NB4 (cell line): ENCODE measurements at places on chromosomes 2 and 18.

- DNase-seq: no peak
Observed at GRCh38 chr2:160220026-160220425, 20.0 kb upstream of the ITGB6 start.

DNA sequence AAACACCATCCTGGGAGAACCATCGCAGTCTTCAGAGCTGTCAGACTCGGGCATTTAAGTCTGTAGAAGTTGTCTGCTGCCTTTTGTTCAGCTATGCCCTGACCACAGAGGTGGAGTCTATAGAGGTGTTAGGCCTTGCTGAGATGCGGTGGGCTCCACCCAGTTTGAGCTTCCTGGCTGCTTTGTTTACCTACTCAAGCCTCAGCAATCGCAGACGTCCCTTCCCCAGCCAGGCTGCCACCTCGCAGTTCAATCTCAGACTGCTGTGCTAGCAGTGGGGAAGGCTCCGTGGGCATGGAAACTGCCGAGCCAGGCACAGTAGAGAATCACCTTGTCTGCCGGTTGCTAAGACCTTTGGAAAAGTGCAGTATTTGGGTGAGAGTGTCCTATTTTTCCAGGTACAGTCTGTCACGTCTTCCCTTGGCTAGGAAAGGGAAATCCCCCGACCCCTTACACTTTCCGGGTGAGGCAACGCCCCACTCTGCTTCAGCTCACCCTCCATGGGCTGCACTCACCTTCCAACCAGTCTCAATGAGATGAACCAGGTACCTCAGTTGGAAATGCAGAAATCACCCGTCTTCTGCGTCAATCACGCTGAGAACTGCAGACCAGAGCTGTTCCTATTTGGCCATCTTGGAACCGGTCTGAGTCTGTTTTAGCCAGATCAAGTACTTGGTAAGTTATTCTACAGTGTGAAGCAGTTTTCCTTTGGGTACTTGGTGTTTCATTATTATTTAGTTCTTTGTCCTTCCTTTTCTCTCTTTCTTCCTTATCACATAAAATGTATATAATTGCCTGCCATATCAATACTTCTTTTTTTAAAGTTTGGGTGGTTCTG is 71.5 kb downstream of the CDC42EP3 start:
- DNase-seq: no peak

DNA sequence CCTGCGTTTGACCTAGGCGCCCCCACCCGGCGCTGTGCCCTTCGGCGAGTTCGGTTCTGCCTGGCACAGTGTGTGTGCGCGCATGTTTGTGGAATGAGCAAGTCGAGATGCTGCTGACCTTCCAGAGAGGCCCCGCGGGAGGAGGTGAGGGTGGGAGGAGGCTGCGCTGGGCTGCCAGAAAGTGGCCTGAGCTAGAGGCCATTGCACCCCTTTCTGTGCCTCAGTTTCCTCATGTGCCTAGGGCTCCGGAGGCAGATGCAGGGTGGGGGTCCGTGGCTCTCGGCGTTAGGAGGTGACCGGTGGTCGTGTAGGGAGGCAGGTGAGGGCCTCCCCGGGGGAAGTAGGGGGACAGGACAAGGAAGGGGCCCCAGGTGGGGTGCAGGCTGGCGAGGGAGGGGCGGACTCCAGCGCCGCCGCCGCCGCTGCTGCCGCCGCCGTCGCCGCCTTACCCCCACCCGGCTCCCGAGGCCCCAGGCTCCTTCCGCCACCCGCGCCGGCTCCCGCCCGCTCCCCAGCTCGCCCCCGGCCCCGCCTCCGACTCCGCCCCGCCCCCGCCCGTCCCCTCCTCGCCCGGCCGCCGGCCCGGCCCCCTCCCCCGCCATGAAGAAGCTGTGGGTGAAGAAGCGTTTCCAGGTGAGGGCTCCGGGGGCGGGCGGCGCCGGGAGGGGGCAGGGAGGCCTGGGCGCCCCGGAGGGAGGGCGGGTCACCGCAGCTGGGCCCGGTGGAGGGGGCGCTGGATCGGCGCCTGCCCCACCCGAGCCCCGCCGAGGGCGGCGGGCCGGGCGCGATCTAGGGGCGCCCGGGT is 7.0 kb downstream of the SPEG start:
- peak; percentile 62 for DNase-seq

DNA sequence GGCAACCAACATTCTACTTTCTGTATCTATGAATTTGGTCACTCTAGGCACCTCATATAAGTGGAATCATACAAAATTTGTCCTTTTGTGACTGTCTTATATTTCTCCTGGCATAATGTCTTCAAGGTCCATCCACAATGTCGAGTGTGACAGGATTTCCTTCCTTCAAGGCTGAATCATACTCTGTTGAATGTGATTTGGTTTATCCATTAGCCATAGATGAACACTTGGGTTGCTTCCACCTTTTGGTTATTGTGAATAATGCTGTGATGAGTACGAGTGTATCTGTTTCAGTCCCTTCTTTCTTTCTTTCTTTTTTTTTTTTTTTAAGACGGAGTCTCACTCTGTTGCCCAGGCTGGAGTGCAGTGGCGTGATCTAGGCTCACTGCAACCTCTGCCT is 311.3 kb downstream of the TGIF1 start:
- DNase-seq: no peak

GRCh38 chr2:70852824-70853223 is 17.2 kb upstream of the CD207 start:
- DNase-seq: peak; percentile 29
